ENCODE measurements at places on chromosomes 7 and 10.

DNA sequence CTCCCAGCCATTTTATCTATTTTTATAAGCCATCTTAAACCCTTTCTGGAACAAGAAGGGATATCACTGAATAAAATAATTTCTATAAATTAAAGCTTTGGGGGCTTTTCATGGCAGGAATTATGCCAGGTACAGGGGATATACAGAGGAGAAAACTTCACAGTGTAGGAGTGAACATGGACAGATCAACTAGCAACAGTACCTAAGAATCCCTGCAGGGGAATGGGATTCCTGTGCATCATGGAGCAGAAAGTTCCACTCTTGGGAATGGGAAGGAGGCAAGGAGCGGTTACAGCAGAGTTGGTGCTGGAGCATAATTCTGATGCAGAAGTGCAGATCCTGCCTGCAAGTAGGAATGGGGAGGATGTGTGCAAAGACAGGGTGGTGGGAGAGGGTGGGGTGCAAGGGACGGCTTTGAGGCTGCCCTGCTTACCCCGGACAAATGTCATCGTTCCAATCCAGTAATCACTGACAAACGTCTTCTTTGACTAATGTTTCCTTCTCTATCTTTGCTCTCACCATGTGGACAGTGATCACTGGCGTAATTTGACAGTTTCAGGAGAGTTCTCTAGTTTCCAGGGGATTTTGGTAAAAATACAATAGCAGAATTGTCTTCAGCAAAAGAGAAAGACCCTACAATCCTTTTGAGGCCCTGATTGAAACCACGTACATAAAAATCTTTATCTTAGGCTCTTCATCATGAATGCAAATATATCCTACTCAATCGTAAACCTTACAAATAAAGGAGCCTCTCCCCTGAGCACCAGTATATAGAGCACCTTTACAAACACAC is 196.7 kb downstream of the HECW1 start:
- no peak for DNase-seq

DNA sequence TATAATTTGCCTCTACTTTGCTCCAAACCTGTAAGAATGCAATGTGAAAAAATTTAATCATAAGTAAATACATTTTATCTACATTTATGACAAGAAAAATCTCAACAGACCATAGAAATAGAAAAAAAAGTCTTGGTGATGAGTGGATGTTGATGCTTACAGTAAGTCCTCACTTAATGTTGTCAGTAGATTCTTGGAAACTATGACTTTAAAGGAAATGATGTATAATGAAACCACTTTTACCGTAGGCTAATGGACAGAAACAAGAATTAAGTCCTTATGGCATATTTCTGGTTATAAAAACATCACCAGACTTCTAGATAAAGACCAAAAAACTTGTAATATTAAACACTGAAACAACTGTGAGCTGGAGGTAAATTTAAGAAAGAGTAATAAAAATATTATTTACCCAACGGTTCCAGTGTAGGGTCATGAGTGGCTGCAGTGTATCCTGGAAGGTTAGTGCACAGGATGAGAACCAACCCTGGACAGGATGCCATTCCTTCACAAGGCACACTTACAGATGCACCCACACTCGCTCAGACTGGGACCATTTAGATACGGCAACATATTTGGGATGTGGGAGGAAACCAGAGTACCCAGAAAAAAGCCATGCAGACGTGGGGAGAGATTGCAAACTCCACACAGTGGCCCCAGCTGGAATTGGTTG is 76.3 kb downstream of the GLCCI1 start:
- DNase-seq: no peak

GRCh38 chr10:77879710-77880109 is 46.8 kb downstream of the DLG5 start:
- DNase-seq: no peak

- DNase-seq: no peak
These were observed 246.7 kb downstream of the KLF6 start for GRCh38 chr10:3538291-3538655.

GRCh38 chr7:29488977-29489376 is 74.7 kb upstream of the PRR15 start:
- DNase-seq: no peak

DNA sequence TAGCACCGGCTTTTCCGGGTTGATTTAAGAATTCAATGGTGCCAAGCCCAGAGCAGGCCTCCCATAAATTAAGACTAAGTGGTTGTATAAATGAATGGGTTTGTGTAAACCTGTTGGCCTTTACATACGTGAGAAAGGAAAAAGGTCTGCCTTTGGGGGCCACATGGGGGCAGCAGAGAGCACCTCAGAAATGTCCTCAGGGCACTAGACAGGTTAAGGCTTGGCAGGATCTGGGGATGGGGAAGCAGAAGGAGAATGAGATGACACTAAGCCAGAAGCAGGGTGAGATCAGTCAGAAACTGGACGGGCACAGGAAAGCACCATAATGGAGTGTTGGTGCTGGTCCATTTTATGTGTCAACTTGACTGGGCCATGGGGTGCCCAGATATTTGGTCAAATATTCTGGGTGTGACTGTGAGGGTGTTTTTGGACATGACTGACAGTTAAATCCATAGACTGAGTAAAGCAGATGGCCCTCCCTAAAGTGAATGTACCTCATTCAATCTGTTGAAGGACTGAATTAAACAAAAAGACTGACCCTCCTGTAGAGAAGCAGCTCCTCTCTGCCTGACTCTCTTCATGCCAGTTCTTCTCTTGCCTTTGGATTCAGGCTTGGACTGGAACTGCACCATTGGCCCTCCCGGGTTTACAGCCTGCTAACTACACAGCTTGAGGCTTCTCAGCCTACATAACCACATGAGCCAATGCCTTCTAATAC is 58.9 kb downstream of the FRMPD2 start:
- peak; percentile 63 for DNase-seq

GRCh38 chr10:92868036-92868435 is 19.7 kb downstream of the EXOC6 start:
- no peak for DNase-seq

DNA sequence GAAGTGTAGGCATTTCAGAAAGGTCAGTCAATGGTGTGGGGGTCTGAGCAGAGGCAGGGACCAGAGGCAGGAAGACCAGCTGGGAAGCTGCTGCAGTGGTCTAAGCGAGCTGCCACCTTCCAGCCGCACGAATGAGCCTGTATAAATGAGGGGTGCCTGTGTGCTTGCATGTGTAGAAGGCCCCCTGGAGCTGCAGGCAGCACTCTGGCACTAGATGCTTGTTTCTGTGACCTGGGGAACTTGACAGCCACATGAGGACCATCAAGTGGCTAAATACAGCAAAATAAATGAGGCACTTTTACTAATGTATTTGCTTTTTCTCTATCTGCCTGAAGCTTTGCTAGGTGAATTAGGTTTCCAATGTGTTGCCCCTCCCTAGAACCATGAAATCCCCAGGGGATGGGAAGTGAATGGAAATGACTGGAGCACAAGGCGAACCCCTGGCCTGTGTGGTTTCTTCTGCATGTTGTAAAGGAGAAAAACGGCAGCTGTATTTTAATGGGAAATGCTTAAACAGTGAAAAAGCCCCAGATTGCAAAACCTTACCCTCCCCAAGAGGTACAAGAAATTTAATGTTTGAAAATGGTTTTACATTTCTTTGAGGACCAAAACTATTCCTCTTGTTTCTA is 57.7 kb downstream of the PYROXD2 start:
- DNase-seq: peak; percentile 31

DNA sequence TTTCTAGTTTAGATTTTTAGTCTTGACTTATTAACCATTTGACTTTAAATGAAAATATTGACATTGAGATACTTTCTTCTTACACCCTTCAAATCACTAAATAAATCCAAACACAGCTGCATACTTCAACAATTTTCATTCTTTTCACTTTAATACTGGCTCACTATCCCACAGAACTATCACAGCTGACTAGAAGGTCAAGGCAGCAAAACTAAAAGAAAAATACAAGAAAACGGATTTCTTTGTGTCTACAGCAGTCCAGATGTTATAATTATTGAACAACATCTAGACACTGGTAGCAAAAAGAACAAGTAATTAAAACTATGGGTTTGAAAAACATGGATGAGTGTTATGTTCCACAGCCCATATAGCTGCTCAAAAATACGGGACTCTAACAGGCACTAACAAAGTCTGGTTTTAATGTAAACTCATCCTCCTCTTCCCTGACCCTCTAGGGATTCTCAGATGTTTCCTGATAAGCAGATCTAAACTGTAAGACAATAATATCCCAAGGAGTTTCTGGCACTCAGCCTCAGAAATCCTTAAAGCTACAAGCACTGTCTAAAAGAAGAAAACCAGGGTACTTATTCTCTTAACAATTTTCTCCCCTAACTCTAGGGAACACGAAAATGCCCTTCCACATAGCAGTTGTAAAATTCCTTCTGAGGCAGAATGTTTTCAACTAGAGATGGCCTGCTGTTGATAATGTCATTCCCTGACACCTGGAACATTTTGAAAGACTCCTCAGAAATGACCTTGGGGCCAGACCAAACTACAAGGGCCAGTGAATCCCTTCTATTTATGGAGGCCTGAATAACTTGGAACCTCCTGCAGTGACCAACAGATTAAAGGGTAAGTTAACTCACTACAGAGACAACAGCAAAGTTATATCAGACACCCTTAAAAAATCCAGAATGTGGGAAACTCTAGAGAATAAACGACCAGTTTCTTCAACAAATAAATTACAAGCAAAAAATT is 12.8 kb downstream of the DNMBP start:
- no peak for DNase-seq

DNA sequence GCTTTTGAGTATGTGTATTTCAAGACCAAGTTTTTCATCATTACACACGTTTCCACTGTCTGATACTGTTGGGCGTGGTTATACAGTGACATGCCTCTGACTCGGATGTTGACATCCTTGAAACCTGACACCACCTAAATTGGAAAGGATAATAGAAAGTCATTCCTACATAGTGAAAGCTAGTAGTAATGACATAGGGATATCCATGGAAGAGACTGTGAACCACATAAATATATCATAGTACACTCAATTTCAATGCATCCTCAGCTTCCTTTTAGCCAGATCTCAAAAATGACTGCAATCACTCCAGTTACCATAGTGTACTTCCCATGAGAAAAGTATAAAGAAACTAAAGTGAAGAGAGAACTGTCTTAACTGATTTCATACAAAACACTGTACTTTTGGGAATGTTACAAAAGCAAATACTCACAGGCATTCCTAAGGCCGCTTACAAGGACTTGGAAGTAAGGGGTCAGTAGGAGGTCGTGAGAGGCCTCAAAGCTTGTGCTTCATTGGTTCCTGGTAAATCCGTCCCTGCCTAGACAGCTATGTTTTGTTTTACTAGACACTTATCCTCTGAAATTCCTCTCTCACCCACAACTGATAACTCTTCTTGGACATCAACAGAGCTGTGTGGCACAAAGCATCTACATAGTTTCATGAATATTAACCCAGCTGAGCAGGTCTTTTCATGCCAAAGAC is 71.8 kb upstream of the VWDE start:
- DNase-seq: no peak

GRCh38 chr7:2165610-2166594 is 66.8 kb downstream of the MAD1L1 start:
- no peak for DNase-seq

DNA sequence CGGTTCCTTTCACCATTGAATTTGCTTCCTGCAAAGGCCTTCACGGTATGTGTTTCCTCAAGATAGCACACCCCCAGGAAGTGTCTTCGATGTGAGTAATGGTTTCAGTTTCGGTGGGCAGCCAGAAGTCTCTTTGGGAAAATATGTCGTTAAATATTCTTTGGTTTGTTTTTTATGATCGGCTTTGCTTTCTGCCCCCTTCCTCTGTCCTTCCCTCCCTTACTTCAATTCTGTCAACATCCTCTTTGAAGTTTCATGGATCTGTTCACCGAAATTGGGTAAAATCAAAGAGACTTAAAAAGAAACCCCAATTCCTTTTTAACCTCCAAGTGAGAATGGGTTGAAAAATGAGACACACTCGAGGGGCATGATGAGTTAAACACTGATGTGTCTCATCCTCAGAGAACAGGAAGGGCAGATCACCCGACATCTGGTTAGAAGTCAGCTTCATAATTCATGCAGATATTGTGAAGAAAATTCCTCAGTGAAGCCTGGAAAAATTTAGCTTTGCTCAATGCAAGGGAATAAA is 170.8 kb upstream of the HABP2 start:
- no peak for DNase-seq

GRCh38 chr7:103547451-103548284 is 101.7 kb upstream of the SLC26A5 start:
- DNase-seq: no peak

GRCh38 chr10:77188000-77188395 is 449.6 kb downstream of the KCNMA1 start:
- no peak for DNase-seq

DNA sequence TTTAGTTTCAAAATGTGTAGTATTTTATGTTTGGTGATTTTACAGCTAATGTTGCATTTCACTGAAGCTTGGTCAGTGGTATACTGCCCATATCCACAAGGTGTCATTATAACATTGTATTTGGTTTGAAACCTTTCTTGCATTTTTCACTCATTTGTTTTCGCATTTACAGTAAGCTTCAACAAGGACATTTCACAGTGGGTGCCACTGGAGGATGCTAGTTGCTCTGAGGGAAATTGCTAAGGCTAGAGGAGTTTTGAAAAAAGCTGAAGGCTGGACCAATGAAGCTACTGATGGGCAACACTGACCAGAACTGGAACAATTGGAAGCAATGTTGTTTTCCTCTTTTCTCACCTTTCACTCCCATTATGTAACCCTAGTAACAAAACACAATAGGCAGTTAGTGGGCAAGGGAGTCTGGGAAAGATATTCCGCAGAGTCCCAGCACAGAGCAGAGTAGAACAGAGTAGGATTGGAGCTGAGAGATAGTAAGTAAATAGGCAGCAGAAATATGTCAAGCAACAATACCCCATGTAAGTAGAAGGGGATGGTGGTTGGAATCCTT is 23.6 kb upstream of the SRI start:
- DNase-seq: peak; percentile 94

- no peak for DNase-seq
These were observed 761.7 kb downstream of the GRID1 start for GRCh38 chr10:85604884-85605283.

GRCh38 chr7:141133646-141134045 is 59.8 kb downstream of the TMEM178B start:
- DNase-seq: no peak

DNA sequence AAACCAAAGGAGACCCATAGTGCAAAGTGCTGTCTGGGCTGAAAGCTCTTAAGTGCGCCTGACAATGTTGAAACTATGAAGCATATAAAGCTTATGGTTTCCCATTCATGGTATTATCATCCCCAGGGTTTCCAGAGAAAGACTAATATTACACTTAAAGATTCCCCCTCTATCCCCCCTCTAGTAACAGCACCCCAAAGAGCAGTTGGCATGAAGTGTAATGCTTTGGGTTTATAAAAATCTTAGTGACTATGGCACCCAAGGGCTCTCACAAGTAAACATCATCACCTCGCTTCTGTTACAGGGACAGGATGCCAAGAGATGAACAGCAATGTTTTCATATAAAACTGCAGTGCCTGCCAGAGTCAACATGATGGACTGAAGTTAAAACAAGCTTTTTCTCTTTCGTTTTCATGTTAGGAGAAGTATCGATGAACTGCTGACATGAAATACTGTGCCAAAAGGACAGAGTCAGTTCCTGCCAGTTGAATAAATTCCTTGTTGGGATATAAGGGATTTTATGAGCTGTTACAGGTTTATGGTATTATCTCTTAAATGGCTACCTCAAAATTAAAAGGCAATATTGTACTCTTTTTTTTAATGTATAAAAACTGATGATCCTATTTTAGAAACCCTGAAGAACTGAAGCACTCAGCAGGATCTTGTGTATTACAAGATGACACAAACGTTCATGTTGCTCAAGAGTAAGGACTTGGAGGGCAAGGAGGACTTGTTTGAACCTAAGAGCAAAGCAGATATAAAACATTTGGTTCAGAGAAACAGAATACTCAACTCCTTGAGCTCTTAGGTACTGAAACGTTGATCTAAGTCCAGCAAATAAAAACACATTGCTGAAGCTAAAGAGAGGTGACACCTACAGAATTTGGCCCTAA is 203.7 kb upstream of the IMMP2L start:
- DNase-seq: no peak
